Activated CD8-positive, alpha-beta memory T cell treated with anti-CD3 and anti-CD28 coated beads for 48 hours (primary cell): ENCODE measurements at places on chromosomes 11 and 22.

GRCh38 chr11:19595499-19595839 lies 117.2 kb upstream of the NAV2 start:
- no peak for DNase-seq

DNA sequence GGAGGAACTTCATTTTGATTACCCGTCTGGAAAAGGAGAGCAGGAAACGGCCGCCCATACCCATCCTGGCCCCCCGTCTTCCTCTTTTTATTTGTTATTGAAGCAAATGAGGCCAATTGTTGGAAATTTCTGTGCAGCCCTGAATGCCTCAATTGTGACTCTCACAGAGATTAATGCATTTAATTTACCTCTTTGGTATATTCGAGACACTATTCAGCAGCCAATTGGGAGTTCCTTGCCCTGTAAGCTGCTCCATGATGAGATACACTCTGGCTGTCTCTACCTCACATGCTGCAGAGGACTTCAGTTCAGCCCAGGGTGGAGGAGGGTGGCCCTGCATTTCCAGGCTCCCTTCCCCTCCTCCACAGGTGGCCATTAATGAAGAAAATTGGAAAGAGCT lies 60.6 kb upstream of the NTM start:
- DNase-seq: no peak

- DNase-seq: no peak
These were observed 23.1 kb downstream of the FANCF start for GRCh38 chr11:22602504-22602903.

DNA sequence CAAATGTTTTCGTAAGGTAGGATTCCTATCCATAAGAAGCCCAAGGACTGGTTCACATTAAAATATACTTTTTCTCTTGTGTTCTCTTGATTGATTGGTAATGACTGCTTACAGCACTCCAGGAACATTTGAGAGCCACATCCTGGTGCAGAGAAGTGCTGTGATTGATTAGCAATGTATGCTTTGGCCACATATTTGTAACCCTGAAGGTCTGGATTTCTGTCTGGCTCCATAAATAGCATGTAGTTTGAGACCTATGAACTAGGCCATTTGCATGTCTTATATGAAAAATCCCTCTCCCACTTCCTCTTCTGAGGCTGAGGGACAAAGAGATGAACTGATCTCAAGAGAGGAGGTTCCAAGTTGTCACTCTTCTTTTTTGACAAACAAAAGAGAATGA lies 49.3 kb upstream of the CD44 start:
- DNase-seq: no peak

DNA sequence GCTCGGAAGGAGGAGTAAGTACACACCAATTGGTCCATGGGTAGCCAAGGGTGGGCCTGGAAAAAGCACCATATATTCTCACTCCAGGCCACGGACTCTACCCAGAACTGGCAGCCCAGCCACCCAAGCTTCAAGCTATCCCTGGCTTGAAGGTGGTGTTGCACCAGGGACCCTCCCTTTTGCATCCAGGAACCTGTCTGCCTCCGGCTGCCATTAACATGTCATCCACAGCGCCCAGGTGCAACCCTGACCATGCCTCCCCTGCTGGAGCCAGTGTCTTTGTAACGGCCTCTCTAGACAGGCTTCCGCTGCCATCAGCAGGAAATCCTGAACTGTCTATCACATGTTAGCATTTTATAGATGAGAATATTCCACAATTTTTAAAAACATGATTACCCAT lies 2158.5 kb upstream of the RAG2 start:
- DNase-seq: no peak

GRCh38 chr11:112050721-112051120 lies 23.1 kb downstream of the PIH1D2 start:
- DNase-seq: no peak

DNA sequence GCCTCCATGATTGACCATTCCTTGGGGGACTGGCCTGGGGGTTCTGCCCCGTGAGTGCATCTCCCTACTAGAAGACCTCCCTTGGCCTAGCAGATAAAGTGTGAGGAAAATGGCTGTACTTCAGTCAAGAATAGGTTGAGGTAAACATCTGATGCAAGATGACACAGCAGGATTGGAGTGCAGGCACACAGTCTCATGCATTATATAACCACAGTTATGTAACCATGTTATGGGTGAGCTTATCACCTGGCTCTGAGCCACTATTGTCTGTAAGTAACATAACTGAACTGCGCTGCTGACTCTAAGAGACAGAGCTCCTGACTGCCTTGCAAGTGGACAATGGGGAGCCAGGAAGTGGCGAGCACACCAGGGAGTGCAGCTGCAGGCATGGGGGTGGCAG lies 378.7 kb upstream of the ANO5 start:
- no peak for DNase-seq

DNA sequence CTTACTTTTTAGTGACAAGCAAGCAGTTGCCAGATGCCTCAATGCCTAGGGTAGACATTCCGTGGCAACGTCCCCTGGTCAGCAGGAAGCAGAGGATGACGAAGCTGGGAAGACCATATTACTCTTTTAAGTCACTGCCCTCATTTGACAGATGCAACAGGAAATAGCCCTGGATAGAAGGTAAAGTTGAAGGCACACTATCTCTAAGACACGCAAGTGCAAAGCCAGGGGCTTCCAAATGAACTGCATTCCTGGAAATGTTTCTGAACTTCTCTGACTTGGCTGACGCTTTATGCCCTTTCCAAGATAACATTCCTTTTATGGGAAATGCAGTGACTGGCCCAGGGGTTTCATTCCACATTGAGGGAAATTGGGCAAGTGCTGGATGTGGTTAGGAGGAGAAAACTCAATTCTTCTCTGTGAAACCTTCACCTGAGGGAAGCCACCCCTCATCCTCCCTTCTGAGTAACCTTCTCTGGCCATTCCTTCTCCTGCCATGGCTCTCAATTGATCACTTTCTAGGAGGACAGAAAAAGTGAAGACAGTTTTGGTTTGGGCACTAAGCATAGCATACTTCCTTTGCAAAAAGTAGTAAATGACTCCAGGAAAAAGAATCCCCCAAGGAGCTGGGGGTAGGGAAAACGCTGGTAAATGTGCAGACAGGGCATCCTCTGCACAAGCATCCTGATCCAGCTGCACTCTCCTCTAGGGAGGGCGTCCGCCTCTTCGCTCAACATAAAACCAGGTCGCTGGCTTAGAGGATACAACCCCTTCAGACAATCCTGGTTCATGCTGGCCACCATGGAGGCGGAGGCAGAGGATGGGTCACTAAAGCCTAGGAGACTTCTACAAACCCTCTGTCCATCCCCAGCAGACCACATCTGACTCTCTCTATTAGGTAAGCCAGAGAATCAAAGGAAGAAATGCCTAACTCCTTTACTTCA lies 14.5 kb downstream of the PCSK7 start:
- no peak for DNase-seq

DNA sequence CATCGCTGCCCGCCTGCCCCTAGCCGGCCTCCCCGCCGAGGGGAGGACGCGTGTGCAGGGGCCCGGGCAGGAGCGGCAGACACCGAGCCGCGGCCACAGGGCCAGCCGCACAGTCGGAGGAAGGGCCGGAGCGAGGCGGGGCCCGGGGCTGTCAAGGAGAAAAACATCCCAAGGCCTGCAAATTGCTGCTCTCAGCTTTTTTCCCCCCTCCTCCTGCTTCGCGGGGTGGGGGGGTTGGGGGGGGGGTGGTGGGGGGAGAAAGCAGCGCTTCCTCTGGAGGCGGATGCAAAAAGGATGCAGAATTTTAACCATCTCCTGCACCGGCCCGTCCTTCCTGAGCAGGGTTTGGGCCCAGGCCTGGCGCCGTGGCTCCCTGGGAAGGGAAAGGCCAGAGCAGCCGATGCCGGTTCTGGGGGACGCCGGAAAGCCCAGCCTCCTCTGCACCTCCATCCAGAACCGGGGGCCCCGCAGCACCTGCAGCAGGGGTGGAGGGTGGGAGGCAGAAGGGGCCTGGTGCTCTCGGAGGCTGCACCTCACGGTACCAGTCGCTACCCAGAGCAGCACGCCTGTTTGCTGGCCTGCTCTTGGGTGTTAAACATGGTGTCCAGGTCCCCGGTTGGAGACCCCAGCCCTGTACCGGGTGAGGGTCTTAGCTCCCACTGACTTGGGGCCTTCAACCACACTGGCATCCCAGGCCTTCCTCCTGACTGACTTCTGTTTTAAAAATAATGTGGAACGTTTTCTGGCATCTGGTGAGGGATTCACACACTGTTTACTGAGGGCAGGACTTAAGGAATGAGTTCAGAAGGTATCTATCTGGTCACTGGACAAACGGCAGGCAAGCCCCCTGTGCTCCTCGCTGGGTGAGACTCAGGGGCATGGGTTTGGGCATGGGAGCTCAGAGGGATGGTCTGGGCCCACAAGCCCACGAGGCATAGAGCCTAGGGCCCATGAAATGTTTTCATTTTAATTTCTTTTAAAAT lies 77.4 kb upstream of the WNT7B start:
- DNase-seq: no peak

GRCh38 chr11:128420951-128421350 lies 166.4 kb downstream of the ETS1 start:
- DNase-seq: no peak

DNA sequence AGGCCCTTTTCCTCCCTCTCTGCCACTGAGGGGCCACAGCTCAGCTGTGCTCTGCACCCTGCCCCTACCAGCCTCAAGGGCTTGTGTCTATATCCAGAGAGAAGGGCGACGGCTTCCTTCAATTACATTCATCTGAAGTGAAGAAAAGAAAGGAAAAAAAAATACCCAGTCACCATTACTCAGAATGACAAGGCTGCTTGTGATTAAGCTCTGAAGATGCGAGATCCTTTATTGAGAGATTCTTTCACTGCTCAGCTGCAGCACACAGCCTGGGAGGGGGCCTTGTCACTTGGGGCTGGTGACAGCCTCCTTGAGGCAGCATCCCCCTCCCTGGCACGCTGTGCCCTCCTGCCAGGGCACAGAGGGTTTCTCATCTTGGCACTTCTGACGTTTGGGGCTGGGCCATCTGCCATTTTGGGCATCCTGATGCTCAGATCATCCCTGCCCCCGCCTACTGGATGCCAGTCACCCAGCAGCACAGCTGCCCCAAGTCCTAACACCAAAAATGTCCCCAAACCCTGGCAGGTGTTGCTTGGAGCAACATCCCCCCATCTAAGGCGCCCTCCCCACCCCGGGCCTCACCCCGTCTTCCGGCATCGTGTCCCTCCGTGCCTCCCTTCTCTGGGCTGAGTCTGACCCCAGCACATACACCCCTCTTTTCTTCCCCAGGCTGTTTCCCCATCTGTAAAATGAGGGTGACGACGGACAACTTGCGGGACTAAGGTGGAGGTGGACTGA lies 1394.7 kb downstream of the BRD1 start:
- DNase-seq: no peak

GRCh38 chr11:11806586-11806985 lies 35.2 kb upstream of the USP47 start:
- no peak for DNase-seq

DNA sequence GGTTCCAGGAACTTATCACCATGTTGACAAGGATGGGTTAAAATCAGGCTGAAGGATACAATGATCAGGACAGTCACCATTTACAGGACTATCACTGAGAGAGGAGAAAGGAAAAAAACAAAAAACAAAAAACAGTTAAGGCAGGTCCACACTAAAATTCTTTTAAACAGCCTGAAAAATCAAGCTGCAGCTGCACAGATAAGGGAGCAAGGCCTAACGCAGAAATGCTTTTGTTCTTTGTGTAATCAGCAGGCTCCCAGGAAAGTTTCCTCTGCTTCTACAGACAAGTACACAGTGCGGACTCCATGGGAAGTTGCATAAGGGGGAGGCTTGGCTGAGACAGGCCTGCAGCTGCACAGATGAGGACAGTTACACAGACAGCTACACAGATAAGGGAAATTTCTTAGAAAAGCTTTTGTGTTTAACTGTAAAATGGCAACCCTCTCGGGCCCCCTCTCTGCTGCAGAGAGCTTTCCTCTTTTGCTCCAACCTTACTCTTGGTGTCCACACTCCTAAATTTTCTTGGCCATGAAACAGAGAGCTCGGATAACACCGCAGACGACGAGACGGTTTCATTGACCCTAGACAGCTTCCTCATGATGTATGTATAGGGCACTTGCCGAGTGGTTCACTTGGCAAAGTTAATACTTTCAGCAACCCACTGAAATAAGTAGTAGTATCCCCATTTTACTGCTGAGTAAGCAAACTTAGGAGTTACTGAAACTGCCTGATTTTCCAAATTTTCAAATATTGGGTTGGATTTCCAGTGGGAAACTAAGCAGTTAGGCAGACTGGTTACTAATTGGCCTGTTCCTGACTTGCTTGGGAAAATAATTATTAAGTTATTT lies 45.5 kb downstream of the PIWIL3 start:
- no peak for DNase-seq

DNA sequence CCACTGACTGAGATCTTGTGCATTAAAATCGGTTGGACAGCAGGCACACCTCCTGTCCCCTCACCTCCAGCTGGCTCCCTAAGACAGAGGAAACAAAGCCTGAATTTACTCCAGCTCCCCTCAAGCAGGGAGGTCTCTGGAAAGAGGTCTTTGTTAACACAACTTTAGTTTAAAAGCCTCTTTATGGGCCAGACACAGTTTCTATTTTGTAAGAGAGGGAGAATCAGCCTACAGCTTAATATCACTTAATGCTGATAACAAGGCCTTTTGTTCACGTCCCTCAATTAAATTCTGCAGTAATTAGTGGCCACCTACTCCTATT lies 36.3 kb downstream of the PLEKHA7 start:
- no peak for DNase-seq

DNA sequence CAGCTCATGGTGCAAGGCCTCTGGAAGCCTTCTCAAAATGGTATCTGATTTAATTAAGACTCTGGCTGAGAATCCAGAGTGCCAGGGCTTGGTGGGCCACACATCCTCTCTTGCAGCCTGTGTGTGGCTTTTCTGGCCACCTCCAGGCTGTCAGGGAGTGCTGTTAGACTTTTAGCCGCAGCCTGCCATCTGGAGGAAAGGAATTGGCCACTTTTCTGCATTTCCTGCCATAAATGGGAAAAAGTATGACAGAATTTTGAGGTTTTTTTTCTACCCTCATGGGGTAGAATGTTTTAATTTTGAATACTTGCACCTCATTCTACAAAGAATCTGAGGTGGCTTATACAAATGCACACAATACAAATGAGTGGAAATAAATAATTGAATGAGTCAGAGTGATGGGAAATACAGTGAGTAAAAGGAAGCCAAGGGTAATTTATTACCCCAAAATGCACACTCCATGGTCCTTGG lies 218.4 kb downstream of the ADAMTS15 start:
- DNase-seq: no peak

DNA sequence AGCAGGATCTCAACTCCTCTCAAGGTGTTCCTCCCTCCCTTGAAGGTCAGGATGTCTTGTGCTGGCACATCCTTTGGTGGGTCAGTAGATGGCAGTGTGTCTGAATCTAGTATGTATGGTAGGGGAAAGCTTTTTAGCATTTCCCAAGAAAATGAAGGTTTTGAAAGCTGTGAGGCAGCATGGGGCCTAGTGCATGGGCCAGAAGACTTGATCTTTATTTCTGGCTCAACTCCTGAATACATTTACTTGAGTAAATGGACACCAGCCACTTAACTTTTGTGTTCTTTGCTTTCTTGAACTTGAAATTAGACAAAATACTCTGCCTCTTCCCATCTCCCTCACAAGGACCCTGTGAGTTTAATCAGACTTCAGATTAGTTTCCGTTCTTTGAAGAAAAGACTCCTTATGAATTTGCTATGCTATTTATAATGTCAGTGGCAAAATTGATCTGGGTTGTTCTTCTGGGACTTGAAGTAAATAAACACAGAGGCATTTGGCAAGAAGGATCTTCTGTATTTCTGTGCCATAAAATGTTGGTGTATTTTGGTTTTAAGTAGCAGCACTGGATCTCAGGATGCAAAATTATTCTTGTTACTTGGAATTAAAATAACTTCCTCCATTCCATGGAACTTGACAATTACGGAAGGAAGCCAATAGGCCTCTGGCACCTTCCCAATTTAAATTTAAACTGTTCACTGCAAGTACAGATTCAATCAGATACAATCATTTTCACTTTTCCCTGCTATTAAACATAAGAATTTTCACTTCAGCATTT lies 288.8 kb downstream of the CASP12 start:
- DNase-seq: no peak
